ENCODE measurements at places on chromosomes 16 and 17.

- no peak for DNase-seq
Measured at GRCh38 chr17:66716236-66717026, 118.5 kb upstream of the CACNG5 start.

DNA sequence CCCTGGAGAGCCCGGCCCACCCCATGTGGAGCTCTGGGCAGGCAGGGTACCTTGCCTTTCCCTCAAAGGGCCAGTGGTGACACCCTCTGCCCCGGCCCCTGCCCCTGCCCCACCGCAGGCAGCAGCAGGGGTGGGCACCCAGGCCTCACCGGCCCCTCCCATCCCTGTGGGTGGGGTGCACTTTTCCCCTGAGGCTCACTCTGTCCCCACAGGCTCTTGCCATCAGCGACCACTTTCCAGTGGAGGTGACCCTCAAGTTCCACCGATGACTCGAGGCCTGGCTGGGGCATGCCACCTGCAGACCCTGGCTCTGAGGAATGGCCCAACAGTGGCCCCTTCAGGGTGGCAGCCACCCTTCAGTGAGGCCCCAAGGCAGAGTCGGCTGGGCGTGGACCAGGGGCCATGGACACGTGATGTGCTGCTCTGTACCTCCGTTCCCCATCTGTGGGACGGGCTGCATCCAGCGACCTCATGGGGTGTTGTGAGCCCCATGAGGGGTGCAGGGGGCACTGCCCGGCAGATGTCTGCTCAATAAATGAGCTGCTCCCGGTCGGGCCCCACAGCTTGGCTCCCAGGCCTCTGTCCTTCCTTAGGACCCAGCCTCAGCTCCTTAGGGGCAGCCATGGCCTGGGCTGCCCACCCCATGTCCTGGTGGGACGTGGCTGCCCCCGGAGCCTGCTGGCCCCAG lies 2.0 kb downstream of the DNASE1L2 start:
- DNase-seq: no peak

- DNase-seq: no peak
Measured at GRCh38 chr17:28888832-28889231, 8.7 kb downstream of the FLOT2 start.

GRCh38 chr17:56708220-56708558 lies 114.7 kb downstream of the NOG start:
- DNase-seq: no peak

DNA sequence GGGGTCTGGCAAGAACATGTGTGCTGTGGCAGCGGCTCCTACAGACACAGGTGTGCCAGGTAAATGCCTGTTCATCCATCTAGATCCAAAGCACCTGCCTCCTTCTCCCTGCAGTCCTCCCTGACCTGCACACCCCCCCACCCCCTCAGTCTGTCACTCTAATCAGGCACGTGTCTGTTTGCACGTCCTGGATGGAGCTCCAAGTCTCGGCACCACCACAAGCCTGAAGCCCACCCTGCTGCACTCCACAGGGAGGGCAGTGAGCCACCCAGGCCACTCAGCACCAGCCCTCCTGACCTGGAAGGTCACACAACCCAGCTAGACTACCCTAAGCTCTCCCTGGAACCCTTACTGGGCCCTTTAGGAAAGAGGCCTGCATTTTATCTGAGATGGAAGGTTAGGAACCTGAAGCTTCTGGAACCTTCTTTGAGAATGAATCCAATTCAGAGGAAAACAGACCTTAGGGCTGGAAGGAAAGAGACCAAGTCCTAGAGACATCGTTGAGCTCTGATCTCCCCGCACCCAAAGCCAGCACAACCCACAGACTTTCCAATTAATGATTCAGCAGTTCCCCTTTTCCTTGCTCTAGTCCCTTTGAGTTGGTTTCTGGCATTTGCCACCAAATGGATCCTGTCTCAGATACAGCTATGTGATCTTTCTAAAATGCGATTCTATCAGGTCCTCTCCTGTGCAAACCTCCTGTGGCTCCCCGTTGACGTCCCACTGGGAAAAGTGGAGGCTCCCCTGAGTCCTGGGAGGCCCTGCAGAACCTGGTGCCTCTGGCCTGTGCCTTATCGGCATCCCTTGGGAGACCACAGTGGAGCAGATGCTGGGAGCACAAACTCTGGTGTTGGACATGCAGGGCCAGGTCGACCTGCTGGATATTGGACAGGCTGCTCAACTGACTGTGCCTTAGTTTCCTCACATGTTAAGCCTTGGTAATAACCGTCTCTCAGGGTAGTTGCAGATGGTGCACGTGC lies 67.9 kb downstream of the PRMT7 start:
- DNase-seq: no peak

DNA sequence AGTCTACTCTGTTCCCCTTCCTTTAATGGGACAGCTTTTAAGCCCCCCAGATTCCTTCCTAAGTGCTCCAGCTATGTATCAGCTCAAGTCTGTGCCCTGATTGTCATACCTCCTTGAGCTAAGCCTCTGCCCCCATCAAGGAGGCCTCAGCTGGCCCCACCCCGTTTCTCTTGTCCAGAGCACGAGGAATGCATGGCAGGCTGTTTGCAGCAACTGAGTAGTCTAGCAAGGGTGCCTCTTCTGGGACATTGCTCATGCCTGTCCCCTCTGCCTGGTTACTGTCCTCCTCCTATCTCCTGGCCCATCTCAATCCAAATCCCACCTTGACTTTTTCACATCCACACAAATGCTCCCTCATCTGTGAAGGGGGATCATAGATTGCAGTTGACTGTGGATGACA lies 27.8 kb upstream of the TMEM220 start:
- DNase-seq: no peak

- peak; percentile 78 for DNase-seq
Measured at GRCh38 chr16:29825145-29826044, 5.1 kb downstream of the MVP start.

DNA sequence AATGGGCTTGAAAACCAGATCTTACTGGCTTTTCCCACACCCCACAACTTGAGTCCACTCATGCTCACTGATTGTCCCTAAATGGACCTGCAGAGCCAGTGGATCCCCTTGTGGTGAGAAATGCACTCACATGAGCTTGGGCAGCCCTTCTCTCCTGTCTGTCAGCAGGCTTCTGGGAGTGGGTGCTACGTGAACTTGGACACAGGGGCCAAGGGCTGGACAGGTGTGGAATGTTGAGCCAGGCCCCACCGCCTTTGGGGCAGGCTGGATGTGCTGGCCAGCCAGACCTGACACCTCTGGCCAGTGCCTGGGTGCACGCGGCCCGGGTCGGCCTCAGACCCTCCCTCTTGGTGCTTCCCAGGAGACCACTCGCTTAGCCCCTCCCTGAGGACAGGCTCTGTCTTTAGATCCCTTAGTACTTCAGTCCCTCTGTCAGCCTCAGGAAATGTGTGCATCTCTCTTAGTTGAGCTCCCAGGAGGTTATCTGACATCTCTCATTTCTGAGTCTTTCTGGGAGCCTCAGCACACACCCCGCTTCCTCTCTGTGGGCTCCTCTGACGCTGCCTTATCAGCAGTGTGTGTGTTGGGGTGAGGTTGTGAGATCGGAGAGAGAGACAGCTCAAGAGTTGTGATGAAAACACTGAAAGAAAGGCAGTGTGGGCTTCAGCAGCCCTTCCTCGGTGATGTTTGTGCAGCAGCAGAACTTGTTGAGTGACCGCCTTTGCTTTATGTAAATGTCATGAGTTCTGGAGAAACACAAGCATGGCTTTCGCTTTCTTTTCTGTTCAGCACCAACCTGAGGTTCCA lies 117.0 kb downstream of the RAB11FIP4 start:
- DNase-seq: peak; percentile 36

DNA sequence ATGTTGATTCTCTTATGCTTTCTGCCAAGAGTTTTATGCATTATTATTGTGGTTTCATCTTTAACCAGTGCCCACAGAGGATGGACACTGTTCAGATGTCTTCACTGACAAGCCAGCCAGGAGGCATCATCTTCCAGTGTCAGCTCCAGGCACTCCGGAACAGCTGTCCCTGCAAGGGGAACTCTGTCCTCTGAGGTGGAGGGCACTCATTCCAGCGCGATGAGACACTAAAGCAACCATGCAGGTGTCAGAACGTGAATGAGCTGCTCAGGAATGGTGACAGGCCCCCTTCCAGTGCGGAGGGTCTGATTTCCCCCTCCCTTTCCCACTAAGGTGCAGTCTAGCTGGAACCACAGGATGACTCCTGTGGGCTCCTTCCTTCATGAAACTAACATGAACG lies 117.5 kb downstream of the NOG start:
- DNase-seq: no peak

- DNase-seq: peak; percentile 25
Measured at GRCh38 chr17:75404223-75404730, 1.2 kb downstream of the GRB2 start.

DNA sequence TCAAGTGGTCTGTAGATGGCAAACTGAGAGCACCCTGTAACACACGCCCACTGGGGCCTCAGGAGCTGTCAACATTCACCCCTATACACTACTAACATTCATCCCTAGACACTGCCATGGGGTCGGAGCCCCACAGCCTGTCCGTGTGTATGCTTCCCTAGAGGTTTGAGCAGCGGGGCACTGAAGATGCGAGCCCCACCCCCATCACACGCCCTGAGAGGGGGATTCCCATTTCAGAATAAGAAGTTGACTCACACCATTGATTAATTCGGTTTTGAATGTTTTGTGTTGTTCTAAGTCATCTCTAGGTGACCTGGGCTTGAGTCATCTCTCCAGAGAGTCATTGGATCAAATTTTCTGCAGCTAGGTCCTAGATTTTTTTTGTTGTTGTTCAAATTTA lies 37.3 kb upstream of the MMD start:
- peak; percentile 70 for DNase-seq

DNA sequence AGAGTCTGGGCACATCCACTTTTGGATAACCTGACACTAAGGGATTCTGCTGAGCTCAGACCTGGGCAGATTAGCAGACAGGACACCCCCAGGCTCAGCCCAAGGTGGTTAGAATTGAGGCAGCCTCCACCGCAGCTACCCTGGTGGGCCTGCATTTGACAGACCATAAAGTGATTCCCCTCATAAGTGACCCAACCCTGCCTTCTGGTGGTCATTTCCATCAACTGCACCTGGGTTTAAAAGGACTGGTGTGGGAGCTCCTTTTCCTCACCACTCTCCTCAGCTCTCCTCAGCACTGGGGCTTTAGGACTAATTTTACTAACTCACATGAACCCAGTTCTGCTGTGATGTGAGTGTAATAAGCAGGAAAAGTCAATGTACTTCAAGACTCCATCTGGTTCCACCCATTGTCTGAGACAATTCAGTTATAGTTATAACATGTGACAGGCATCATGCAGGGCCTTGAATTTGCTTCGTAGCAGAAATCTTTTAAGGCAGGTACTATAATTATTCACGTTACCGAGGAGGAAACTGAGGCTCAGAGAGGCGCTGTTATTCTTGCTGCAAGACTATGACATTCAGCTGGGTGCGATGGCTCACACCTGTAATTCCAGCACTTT lies 42.5 kb downstream of the MYH3 start:
- no peak for DNase-seq

DNA sequence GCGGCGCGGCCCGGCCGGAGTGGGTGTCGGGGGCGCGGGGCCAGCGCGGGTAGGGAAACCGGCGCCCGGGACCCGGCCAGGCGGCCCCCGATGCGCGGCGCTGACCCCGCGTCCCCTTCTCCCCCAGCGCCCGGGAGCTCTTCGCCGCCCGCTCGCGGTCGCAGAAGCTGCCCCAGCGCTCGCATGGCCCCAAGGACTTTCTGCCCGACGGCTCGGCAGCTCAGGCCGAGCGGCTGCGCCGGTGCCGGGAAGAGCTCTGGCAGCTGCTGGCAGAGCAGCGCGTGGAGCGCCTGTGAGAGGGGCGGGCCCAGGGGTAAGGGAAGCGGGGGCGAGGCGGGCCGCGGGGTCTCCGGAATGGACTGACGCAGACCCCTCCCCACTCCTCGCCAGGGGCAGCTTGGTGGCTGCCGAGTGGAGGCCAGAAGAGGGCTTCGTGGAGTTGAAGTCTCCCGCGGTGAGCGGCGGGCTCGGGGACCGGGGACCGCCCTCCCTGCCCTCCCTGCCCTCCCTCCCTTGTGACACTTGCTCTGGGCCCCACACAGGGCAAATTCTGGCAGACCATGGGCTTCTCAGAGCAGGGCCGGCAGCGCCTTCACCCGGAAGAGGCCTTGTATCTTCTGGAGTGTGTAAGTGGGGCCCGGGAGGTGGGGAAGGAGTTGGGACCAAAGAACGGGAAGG lies 430 bp downstream of the TSEN54 start:
- DNase-seq: peak; percentile 39

DNA sequence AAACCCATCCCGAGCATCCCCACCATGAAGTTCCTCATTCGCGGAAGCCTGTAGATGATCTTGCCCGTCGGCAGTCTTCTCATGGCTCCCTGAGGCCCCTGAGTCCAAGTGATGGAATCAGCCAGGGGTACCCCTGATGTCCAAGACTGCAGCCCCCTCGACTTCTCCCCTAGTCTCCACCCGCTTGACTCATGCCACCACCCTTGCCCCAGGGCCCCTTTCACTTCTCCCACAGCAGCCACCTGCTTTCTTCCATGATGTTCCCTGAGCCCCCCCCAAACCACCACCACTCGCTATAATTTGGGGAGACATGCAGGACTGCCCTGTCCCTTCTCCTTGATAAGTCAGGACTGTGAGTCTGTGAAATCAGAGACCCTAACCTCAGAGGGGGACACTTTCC lies 11.4 kb downstream of the BEAN1 start:
- DNase-seq: no peak

- DNase-seq: no peak
Measured at GRCh38 chr17:10652984-10653659, 4.0 kb downstream of the MYH3 start.

DNA sequence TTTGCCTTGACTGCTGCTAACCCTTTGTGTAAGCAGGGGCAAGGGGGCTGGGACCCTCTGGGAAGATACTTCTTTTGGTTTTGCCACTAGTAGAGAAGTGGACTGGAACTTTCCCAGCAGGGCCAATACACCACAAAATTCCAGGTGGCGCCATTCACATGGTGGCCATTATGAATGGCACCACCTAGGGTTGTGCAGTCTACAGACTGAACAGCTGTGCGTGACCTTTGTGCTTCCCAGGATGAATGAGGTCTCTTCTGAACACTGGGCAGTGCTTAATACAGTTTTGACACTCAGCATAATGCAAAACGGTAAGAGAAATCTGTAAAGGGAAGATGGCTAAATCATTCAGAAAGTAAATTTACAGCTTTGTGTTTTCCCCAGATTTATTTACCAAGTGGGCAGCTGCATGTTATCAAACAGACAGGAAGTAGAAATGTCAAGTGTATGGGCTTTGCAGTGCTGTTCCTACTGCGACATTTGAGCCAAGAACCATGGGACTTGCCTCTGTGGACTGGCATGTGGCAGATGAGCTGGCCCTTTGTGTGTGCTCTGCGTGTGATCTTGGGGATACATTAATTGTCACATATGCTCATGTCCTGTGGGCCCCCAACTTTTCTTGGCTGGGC lies 9.2 kb downstream of the SYT17 start:
- no peak for DNase-seq

GRCh38 chr17:44981221-44981968 lies 13.3 kb upstream of the C1QL1 start:
- DNase-seq: no peak

- no peak for DNase-seq
Measured at GRCh38 chr16:69363281-69363717, 11.7 kb upstream of the TMED6 start.

DNA sequence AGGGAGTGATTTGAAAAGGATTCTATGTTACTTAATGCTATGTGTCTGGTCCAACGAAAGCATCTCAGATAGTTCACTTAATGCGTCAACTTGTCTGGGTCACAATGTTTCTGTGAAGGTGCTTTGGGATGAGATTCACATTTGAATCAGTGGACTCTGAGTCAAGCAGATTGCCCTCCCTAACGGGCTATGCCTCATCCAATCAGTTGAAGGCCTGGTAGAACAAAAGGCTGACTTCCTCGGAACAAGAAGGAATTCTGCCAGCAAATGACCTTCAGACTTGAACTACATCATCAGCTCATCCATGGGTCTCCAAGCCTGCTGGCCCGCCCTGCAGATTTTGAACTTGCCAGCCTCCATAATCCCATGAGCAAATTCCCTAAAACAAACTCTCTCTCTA lies 15.2 kb downstream of the EMP2 start:
- DNase-seq: no peak
